Tongue (tissue), 3 donors: ENCODE measurements at places on chromosomes 16 and 17. TPM values are rescaled to one million over a fixed set of nuclear protein-coding genes. Genes with fewer than 3 reads are reported as not detected.

DNA sequence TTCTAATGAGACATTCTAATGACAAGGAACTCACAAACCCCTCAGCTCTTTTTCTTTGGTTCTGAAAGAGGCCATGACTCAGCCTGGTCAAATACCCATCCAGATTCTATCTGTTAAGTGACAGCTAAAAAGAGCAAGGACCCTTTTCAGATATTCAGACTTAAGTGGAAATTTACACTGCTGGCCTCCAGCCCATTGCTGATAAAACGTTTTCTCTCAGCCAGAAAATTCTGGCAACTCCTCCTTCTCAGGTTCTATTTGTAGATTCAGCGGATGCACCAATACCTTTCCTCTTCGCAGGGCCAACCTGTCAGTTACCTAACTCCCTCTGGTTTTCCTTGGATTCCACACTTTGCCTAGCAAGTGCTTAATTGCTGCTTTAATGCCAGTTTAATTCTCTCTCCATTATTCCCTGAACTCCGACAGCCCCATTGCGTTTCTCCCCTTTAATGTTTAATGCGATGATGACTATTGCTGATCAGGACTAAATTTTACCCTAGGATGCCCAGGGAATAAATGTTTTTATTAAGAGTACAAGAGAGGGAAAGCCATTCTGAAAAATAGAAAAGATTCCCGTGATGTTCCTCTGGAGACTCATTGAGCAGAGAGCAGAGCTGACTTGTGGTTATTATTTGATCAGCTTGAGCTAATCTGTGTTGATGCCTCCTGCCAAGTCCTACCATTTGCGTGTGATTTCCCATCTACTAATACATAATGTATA is 35.9 kb upstream of the TOM1L1 start:
- DNase-seq = no peak

DNA sequence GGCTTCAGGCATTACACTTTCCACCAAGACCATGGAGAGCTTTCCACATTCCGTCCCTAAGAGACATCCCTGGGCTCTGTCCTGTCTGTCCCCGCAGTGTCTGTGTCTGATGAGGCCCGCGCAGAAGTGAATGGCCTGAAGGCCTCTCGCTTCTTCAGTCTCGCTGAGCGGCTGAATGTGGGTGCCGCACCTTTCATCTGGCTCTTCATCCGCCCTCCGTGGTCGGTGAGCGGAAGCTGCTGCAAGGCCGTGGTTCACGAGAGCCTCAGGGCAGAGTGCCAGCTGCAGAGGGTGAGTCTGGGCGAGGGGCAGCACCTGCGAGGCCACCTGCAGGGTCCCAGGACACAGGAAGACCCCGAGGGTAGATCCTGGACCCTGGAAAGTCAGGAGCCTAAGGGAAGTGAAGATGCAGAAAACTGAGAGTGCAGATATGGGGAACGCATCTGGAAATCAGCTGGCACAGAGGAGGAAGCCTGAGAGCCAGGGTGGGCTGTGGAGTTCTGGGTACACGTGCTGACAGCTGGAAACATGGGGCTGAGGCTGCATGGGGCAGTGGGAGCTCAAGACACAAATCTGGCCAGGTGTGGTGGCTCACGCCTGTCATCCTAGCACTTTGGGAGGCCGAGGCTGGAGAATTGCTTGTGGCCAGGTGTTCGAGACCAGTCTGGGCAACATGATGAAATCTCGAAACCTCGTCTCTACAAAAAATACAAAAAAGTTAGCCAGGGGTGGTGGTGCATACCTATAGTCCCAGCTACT is 8.0 kb downstream of the CCNF start:
- no peak for DNase-seq

DNA sequence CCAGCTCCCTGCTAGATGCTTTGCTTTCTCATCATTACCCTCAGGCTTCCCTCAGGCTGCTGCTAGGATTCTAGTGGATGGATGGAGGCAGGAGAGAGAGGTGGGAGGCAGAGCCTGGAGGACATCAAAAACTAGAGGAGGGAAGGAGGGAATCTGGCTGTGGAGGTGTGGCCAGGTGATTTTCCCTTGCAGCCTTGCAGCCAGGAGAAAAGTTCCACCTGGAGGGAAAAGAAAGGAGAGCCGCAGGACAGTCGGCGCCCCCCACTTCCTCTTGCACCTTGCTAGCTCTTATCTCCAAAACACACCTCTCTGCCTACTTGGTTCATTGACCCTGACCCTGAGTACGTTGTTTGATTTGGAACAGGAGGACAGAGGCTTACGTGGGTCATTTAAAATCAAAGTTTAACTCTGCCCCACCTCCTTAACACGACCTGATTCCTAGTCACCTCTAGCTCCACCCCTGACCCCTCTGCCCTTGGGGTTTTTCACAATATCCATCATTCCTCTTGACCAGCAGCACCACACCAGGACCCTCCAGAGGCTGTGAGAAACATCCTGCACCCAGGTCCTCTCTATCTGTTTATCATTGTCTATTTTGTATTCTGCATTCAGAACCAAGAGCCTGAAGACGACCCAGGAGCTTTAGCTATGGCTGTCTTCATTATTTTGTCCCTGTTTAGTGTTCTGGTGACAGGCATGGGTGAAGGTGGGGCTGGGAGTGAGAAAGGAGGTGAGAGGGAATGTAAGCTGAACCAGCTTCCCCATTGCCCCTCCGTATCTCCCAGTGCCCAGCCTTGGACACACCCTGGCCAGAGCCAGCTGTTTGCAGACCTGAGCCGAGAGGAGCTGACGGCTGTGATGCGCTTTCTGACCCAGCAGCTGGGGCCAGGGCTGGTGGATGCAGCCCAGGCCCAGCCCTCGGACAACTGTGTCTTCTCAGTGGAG is 15.9 kb downstream of the AOC3 start:
- DNase-seq = peak; percentile 29

DNA sequence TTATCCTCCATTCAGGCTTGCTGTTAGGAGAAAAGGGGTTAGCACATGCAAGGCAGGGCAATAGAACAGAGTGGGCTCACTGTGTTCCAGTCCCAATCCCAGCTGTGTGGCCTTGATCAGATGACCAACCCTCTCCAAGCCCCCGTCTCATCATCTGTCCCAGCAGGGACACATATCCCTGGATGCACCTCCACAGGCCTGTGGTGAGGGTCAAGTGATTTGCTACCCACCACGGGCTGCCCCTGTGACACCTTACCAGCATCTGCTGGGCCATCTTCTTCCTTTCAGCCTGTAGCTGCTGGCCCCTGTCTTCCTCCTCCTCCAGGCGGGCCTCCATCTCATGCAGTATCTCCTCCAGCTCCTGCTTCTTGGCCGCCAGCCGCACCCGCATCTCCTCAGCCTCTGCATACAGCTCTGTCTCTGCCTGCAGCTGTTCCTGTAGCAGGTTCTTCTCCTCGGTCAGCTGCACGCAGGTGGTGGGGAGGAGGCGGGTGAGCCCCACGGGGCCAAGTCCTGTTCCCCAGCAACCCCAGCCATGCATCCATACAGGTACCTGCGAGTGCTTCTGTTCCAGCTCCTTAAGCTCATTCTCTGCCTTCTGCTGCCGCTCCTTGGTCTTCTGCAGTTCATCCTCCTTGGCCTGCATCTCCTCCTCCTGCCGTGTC is 91.3 kb downstream of the NDE1 start:
- DNase-seq = no peak

DNA sequence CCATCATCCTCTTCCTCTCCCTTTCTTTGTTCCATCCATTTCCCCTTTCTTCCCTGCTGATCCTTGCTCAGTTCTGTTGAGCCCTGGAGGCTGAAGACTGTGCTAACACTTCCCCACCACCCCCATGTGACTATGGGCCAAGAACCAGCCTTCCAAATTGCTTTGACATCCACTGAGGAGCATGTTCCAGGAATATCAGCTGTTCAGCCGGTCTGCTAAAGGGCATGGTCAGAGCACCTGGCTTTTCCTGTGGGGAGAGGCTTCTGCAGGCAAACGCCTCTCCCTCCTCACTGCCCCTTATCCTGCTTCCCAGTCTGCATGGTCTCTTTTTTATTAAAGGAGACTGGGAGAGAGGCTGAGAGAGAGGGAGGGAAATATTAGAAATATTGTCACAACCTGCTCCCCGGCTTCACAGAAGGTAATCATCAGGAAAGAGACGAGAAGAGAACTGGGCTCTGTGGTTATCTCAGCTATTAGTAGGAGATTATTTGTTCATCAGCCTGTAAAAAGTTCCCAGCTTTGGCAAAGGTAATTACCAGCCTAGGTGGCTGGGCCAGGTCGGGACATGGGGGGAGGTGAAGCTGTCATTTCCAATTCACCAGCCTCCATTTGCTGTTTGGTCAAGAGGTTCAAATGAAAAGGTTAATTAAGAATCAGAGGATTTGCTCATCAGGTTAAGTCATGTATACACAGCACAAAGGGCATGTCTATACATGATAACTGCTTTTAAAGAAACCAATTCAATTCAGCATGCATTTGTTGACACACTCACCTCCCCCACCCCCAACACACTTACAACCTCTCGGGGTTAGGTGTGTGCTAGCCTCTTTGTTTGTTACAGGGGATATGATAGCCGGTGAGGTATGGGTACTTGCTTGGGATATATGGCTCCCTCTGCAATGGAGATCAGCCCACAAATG is 83.7 kb upstream of the CRHR1 start:
- DNase-seq = no peak

DNA sequence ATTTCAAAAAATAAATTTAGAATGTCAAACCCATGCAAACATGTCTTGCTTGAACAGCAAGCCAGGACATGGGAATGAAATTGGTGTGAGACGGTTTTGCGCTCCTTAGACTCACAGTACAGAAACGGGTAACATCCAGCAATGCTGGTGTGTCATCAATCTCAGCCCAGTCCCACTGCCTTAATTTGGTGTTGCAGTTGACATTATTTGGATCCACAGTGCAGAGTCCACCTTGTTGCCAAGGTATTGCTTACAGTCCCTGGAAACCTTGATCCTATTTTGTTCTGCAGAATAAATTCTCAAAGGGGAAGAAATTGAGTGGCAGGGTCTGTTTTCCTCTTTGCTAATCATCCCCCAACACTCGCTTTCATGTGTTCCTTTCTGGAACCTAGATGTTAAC is 311.6 kb upstream of the MON1B start:
- no peak for DNase-seq

DNA sequence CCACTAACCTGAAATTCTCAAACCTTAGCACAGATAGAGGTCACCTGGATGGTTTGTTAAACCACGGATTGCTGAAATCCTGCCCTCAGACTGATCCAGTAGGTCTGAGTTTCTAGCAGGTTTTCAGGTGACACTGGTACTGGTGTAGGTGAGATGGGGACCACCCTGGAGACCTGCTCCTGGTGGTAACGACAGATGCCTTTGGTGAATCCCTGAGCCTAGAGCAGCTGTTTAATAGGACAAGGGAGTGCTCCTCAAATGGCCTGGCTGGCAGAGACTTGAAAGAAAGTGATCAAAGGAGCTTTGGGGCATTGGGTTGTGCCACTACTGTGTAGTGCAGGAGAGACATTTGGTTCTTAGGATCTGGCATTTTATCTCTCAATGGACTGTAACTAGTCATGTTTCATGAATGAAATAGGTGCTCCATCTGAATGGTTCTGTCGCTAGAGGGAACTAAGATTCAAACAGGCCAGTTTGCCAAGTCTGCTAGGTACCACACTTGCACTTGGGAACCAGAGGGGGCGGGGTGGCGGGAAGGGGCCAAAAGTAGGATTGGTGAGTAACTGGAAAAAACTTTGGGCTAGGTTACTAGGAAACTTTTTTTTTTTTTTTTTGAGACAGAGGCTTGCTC is 2.9 kb upstream of the IFI35 start:
- DNase-seq = no peak

The YBX2 gene
- 0.51 TPM for total RNA-seq

The PERCC1 gene
- total RNA-seq = not detected

The CALB2 gene
- 0.31 TPM for total RNA-seq
